Stimulated activated naive CD8-positive, alpha-beta T cell treated with anti-CD3 and anti-CD28 coated beads, Interleukin-15, Interleukin-2, amounts not matched to agents 100 U/mL and 50 U/mL, for 24 hours (primary cell): ENCODE measurements at places on chromosomes 5 and 9.

- no peak for DNase-seq
Measured at GRCh38 chr5:5327126-5327525, 95.4 kb upstream of the ICE1 start.

- no peak for DNase-seq
Measured at GRCh38 chr5:151014680-151015343, 5.6 kb upstream of the GPX3 start.

DNA sequence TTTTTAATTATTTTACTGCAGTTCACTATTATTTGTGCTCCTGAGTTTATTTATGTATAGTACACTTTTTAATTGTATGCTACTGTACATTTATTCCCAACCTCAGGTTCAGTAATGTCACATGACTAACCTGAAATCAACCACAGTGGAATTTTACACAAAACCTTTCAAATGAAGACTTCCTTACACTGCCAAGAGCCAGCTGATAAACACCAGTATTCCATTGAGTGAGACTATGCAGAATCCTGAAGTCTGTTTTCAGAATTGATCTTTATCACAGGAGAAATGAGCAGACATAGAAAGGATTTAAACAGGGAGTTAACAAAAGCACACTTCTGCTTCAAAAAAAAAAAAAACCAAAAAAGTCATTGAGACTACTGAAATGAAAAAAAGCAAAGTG is 219.5 kb downstream of the PRR16 start:
- DNase-seq = no peak

- DNase-seq = peak; percentile 49
Measured at GRCh38 chr5:134846641-134846960, 833 bp downstream of the C5orf24 start.

- no peak for DNase-seq
Measured at GRCh38 chr9:77183581-77183980, 6.2 kb downstream of the VPS13A start.

DNA sequence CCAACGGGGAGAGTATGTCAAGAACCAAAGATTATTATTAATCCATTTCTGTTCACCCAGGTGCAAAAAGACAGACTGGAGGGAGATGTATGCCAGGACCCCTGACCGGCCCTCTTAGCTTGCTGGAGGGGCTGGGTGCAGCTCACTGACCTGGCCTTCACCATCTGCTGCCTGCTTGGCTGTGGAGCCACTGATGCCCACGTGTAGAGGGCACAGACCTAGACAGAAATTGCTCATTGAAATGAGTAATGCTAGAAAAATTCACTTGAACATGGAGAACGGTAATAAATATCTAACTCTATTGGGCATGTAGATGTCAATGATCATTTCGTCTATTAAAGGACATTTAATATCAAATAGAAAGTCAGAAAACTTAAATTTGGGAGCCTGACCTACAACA is 58.8 kb upstream of the ERCC6L2 start:
- DNase-seq = no peak

DNA sequence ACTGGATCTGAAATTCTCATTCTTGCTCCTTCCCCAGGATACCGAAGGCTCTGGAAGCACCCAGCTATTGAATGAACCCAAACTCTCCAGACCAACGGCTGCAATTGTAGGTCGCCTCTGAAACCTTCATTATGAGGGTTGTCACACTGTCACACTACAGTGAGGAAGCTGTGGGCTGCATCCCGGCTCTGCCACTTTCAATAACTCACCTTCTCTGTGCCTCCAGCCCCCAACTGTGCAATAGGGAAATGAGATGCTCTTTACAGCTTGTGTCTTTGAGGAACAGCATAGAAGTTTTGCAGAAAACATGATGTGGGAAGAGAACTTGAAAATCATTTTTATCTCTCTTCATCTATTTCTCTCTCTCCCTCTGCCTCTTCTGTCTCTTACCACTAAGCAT is 69.6 kb upstream of the TGFBR1 start:
- DNase-seq = no peak

DNA sequence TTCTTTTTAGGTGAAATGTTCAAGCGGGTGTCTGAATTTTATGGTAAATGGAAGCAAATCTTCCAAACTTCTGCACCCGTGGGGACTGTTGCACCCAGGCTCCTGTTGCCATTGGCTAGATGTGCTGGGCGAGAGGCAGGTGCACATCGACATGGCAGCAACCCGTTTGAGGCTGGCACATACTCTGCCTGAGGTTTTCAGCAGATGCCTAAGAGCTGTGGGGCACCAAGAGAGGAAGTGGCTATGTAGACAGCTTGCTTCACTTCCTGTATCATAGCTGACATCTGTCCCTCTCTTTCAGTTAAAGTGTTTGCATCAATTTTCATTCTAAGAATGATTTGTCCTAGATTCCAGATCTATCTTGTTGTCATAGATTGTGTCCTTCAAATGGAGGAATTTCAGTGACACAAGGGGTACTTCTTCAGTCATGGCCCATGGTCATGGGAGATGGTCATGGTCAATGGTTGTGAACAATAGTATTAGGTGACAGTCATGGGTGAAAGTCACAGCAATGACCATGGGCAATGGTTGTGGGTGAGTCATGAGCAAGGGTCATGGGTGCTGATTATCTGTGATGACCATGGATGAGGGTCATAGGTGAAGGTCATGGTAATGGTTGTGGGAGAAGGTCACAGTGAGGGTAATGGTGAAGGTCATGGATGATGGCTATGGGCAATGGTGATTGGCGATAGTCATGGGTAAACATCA is 115.1 kb upstream of the IRX4 start:
- no peak for DNase-seq

- no peak for DNase-seq
Measured at GRCh38 chr5:142132916-142133315, 24.3 kb downstream of the NDFIP1 start.

DNA sequence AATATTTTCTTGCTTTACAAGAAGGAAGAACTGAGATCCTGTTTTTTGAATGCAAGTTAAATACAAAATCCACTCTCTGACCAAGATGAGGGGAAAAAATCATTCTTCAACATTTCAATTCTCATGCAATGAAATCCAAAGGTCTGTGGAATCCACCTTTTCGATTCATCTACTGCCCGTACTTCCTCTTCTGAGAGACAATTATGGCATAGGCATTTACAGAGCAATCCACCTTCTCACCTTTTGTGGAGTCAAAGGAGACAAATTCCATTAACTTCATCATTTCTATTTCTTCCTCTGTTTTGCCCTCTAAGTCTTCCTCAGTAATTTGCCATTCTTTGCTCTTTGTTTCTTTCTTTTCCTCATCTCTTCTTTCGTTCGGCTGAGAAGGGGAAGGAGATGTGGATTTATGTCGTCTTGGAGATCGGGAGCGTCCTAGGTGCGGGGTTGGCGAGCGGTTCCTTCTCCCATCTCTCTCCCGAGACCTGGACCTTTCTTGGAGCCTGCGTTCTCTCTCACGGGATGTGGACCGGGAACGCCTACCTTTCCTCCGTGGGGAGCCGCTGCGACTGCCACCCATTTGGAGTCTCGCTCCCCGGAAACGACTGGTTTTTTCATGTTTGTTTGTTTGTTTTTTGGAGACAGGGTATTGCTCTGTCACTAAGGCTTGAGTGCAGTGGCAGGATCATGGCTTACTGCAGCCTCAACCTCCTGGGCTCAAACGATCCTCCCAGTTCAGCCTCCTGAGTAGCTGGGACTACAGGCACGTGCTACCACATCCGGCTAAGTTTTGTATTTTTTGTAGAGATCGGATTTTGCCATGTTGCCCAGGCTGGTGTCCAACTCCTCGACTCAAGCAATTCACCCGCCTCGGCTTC is 24.3 kb upstream of the AFF4 start:
- DNase-seq = no peak

DNA sequence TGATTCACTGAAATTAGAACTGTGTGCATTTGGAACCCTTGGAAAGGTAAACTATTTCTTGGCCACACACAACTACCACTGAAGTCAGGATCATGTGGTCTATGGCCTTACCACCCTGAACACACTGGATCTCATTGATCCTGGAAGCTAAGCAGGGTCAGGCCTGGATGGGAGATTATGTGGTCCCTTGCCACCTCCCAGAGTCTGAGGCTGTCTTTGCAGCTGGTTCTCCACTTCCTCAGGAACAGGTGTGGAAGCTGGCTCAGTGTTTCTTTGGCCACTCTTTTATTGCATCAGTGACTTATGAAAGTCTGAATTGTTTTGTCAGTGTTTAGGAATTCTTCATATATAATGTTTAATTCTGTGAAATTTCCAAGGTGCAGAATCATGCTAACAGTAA is 89.2 kb downstream of the TEK start:
- DNase-seq = no peak

DNA sequence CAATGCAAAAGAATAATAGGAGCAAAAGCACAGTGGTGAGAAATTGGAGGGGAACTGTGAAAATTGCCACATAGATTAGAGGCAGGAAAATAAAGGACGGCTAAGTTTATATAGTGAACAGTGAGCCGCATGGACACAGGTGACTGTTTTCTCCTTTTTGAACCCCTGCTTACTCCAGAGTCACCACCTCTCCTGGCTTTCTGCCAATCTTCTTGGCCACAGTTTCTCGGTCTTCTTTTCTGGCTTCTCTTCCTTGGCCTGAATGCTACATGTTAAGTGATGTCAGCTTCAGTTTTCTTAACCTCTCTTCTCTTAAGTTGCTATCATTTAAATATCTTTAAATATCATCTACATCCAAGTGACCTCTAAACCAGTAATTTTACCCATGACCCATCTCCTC is 47.3 kb upstream of the CDKN2B start:
- DNase-seq = no peak

DNA sequence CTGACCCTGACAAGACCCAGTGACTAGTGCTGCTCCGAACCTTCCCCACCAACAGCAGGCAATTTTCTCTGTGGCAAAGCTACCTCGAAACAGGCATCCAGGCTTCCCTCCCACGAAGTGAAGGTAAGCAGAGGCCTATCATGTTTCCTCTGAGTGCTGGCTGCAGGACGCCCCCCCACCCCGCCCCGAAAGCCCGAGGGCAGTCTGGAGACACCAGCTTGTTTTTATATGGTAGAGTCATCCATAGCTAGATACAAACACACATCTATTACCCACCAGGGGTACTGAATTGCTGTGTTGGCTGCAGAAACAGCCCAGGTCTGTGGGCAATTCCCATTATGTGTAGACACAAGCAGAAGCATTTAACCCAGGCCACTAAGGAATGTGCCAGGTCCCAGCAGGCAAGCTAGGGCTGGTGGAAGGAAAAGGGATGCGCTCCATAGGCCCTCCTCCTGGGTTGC is 40.4 kb downstream of the LIX1 start:
- no peak for DNase-seq

GRCh38 chr5:92991581-92992067 is 589.4 kb downstream of the NR2F1-AS1 start:
- DNase-seq = no peak

DNA sequence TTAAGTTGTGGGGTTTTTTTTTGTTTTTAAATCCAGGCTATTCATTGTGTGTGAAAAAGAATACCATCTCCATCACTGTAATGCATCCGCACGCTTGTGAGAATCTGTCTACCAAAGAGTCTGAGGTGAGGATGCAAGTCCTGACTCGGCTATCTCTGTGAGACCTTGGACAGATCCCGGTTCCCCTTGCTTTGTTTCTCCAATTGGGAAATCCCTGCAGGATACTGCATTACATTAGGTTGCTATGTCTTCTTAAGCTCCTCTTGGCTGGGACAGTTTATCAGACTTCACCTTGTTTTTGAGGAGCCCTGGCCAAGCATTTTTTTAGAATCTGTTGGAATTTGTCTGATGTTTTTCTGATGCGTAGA is 46.8 kb downstream of the GALNT10 start:
- no peak for DNase-seq

DNA sequence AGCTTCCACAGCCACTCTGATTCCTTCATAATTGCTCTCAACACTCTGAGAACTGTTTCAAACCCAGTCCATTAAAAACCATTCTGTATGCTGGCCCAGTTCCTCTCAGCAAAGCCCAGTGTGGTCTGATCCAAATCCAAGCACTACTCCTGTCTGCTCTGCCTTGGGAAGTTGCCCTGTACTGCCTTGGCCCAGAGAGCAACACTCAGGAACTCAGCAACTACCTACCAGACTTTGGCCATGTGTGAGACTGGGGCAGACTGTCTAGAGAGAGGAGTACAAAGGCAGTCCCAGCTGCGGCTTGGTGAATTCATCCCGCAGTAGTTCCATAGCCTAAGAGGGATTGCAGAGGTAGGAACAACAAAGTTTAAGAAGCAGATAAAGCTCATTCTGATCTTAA is 214.4 kb downstream of the MCTP1 start:
- DNase-seq = no peak

- peak; percentile 37 for DNase-seq
Measured at GRCh38 chr5:103224118-103224893, 34.3 kb upstream of the MACIR start.

DNA sequence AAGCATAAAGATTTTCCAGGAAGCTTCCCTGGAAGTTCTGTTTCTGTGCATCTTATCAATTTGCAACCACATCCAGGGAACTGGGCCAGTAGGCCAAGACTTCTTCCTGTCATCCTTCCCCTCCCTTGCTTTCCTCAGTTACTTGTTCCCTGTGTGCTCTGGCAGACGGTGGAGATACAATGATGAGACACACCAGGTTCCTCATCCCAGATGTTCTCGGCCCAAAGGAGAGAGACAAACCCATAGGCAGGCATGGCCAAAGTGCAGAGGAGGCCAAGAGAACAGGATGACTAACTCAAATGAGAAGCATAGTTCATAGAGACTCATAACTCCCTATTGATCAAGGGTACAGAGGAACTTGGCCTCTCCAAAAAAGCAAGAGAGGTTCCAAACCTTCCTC is 652.6 kb downstream of the CCDC171 start:
- DNase-seq = no peak

GRCh38 chr5:10479154-10479721 is 37.6 kb downstream of the ROPN1L start:
- no peak for DNase-seq

- DNase-seq = no peak
Measured at GRCh38 chr5:157599565-157599964, 24.0 kb upstream of the ADAM19 start.

DNA sequence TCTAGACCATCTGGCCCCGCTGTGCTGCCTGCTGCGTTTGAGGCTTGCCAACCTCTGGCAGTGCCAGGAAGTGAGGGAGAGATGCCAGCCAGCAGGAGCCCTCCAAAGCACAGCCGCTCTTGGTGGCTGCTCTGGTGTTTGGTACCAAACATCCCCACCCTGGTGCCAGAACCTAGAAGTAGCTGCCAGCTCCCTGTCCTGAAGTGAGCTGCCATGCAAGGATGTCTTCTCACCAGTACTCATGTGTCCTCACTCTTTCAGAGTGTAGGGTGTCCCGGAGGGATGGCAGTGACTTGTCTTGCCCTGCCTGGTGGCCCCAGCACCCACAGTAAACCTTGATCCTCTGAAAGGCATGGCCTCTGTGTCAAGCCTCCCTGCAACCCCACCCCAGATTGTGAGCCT is 43.4 kb downstream of the AMBP start:
- DNase-seq = no peak

GRCh38 chr5:40616781-40617180 is 62.9 kb upstream of the PTGER4 start:
- DNase-seq = no peak

DNA sequence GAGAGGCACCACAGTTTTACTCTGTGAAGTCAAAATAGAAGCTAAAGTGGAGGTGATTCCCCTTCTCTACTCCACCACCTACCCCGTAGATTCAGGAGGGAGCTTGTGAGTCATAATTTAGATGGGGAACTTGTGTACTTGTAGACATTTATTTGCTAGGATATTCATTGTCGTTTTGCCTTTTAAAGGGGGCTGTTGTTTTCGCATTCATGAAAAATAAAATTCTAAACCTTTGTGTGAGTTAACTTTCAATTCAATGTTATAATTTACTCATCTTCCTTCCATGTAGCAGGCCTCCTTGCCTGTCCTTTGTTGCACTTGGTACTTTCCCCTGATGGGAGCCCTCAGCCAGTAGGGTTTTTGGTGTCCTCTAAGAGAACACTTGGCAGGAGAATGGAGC is 22.0 kb downstream of the SECISBP2 start:
- DNase-seq = no peak
